ENCODE measurements at places on chromosomes 12 and 14.

DNA sequence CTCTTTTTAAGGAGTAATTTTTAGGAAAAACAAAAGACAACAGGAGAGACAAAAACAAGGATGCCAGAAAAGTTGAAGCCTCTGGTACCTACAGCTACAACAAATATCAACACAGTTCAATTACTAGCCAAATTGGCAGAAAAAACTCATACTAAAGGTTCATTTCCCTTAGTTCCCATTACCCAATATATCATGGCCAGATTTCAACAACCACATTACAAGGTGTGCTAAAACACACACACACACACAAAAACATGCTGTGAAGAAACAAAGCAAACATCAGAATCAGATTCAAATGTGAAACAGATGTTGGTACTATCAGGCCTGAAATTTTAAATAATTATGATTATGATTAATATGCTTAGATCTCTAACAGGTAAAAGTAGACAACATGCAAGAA lies 272.7 kb upstream of the CLEC14A start:
- no peak for DNase-seq

- no peak for DNase-seq
Observed at GRCh38 chr12:100758083-100758482, 36.5 kb upstream of the ANO4 start.

DNA sequence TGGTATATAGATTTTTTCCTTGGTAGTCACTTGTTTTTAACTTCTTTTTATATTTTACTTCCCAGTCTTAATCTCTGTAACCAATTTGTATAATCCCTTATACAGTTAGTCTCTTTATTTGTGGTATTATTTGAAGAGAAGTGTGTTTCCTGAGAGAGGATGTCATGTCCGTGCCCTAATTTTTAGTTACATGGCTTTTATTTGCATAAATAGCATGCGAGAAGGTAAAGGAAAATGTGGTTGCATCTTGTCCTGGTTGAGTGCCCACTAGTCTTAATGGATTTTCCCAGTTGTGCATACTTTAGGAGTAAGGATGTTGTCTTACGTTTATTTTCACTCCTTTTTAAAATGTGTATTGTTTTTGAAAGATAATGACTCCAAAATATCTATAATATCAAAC lies 27.5 kb downstream of the RAP1B start:
- no peak for DNase-seq

DNA sequence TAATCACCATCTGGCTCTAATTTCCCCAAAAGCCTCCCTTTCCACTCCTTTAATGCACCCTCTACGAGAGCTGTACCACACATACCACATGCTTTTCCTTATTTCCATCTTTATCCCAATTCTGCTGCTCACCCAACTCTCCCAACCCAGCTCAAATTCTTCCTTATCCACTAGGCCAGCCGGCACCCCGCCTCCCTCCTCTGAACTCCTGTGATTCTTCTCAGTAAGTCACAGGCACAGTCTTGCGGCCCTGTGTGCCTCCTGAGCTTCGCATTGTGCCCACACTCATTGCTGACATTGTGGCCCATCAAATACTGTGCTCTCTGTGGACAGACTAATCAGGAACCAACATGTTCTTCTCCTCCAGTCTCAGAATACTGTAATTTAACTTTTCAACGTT lies 45.4 kb downstream of the APPL2 start:
- no peak for DNase-seq

DNA sequence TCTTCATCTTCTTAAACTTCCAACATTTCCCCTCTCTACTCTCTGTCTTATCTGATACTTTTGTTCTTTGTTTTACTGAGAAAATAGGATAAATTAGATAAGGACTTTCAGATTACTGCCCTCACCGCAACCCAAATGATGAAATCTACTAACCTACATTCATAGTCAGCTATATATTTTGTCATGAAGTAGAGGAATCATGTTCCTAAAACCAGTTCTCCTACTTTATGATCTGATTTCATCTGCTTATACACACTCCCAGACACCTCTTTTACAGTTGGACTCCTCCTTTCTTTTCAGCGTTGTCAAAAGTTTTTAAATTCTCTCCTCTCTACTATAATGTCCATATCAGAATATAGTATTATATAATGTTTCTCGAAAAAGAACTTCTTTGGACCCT lies 29.7 kb downstream of the MGAT4C start:
- no peak for DNase-seq

DNA sequence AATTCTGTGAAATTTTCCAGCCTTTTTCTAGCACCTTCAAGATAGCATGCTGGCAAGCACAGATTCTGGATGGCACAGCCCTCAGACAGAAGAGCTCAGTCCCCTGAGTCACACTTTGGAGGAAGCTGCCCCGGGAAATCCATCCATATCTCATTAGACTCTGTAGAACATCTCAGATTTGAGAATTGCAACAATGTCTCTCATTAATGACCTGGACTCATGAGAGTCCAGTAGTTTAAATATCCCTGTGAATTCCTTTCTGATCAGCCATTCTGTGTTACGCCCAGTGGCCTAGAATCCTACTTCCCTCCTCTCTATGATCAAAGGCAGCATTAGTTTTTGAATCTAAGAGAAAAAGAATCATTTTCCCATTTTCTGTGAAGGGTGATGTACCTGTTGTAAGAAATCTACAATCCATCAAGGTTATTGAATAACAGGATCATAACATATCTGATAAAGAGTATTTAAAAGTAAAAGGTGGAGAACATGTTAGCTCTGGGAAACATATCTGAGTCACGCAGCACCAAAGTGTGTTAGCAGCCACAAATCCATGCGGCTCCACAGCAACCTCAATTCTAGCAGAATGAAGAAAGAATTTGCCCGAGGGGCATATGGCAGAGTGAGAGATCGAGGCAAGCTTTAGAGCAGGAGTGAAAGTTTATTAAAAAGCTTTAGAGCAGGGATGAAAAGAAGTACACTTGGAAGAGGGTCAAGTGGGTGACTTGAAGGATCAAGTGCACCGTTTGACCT lies 855.6 kb upstream of the TMEM132C start:
- no peak for DNase-seq

DNA sequence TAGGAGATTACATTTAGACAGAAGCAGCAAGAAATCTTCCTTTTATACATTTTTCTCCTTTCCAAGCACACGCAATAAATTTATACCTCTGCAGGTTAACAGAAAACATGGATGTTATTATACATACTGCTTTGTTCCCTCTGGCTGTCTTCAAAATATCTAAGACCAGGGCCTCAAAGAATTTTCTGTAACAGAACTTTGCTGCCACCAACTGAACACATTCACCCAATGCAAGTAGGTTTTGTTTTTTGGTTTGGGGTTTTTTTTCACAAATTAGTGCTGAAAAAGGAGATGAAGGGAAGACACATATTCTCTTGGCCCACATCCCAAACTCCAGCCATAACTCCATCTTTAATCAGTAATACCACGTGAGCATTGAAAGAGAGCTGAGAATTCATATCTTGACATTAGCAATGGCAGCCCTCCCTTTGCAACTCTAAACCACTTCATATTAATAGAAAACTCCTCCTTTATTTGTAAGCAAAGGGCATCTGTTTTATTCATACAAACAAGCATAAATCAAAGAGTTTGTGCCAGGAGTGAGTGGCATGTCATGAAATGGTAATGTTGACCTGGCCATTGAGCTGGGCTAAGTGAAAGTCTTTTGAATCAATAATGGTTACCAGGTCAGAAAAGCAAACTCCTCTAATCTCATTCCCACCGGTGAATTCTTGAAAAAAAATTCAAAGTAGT lies 150.8 kb upstream of the FSCB start:
- no peak for DNase-seq

- DNase-seq, result no peak
Observed at GRCh38 chr12:25130741-25131188, 64.2 kb downstream of the DNAI7 start.

DNA sequence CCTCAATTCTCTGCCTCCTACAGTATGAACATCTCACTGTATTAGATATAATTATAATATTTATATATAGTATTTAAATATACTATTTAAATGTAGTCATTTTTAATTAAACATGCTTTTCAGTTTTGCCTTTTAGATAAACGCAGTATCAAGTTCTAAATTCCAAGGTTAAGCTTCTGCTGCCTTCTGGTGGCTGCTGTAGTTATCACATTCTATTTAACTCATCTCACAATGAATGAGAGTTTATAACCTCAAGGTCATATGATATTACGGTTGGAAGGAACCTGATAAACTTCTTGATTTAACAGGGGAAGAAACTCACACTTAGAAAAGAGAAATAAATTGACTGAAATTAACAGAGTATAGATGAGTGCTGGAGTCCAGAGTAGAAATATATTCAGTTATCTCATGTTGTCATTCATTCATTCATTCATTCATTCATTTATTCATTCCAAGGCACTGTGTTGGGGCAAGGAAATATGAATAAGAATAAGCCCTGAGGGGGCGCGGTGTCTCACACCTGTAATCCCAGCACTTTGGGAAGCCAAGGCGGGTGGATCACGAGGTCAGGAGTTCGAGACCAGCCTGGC lies 31.9 kb downstream of the GUCY2C start:
- no peak for DNase-seq

DNA sequence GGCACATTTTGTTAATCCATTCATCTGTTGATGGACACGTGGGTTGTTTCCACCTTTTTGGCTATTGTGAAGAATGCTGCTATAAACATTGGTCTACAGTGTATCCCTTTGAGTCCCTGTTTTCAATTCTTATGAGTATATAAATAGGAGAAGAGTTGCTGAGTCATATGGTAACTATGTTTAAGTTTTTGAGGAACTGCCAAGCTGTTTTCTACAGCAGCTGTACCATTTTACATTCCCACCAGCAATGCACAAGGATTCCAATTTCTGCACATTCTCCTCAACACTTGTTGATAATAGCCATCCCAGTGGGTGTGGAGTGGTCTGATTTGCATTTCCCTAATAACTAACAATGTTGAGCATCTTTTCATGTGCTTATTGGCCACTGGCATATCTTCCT lies 6.9 kb upstream of the SVOP start:
- DNase-seq, result no peak

- DNase-seq, result no peak
Observed at GRCh38 chr14:78701246-78701645, 531.1 kb downstream of the NRXN3 start.

DNA sequence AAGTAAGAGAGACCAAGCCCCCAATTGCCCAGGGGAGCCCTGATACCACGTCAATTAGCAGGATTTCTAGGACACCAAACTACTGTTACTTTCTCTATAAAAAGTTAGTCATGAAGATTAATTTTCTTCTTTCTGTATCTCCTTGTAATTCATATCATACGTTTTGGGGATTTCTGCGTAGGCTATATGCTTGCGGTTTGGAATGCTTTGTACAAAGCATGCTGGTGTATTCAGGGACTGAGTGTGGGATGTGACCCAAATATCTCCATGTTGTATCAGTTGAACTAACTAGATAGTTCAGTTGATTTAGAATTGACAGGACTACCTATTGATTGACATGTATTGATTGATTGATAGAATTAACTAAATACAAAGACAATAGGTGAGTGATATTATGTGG lies 7.7 kb downstream of the GPR33 start:
- no peak for DNase-seq

- no peak for DNase-seq
Observed at GRCh38 chr12:52032446-52032803, 18.8 kb upstream of the NR4A1 start.

DNA sequence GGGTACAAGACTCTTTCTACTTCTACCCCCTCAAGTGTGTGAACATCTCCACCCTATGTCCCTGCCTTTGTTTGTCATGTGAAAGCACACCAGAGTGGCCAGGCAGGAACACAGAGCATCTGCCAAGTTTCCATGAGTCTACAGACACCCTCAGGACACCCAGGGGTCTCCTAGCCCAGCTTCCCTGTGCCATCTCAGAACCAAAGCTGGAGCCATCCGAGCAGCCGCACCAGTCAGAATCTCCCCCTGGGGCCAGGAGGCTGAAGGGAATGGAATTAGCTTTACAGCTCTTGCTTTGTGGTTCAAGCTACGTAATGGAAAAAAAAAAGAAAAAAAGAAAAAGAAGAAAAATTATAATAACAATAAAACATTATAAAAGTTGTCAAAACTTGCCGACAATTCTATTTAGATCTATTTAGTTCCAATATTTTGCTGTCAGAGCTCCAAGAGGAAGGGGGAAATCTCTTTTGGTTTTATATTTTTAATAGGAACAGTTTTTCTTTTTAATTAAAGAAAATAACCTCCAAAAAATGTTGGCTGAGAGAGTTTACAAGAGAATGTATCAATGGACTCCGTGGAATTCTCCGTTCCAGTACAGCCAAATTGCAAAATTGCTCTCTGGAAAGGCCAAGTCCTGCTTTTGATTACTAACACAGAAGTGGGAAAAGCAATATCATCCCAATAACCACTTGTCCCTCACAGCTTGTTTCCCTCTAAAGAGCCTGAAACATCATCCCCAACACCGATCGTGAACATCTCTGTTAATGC lies 37.1 kb downstream of the TBX5 start:
- no peak for DNase-seq

GRCh38 chr12:57430112-57430930 lies 522 bp downstream of the R3HDM2 start:
- DNase-seq, result no peak

- DNase-seq, result no peak
Observed at GRCh38 chr14:49863487-49864281, 11.1 kb upstream of the NEMF start.

GRCh38 chr12:9039397-9039977 lies 50.1 kb downstream of the KLRG1 start:
- DNase-seq, result no peak

- no peak for DNase-seq
Observed at GRCh38 chr14:66293533-66294105, 192.6 kb upstream of the CCDC196 start.

DNA sequence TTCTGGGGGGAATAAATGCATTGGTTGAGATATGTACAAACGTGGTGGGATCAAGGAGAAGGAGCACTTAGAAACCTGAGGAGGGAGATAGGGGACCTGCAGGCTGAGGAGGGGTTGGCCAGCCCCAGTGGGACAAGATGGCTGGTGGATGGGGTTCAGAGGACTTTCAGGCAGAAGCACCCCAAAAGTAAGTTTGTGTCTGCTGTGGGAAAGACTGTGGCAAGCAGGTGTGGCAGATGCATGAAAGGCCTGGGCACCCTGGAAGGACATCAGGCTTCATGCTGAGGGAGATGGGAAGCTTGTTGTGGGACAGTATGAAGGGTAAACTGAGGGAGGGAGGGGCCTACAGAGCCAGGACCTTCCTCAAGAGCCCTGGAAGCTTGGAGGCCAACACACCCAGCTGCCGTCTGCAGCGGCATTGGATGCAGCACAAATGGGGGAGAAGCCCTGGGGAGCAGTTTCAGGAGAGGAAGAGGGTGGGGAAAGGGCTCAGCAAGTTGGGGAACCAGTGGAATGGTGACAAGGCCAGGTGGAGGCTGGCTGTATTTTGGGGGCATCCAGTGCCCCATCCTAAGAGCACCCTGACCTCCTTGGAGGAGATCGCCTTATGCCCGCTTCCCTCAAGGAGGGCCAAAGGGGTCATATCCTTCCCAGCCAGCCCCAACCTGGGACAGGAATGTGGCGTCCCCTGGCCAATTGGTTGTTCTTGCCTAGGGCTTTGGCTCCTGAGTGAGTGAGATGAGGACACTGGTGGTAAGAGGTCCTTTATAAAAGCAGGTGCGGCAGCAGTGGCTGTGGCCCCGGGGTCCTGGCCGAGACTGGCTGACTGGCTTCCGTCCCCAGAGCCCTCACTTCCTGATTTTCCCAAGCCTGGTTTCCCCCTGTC lies 20.7 kb downstream of the NFKBIA start:
- no peak for DNase-seq

GRCh38 chr14:28744126-28744525 lies 22.5 kb upstream of the FOXG1 start:
- no peak for DNase-seq

GRCh38 chr12:80504389-80505163 lies 60.5 kb downstream of the PTPRQ start:
- no peak for DNase-seq
